Mesothelial cell of epicardium (in vitro differentiated cells): ENCODE measurements at places on chromosomes 3 and 15.

- no peak overlapping the region for H3K27ac ChIP-seq
- H3K4me1 ChIP-seq = peaks cover 5% of the 10 kb centered on the region
- DNase-seq = no peak
- peaks cover 53% of the 10 kb centered on the region for H3K36me3 ChIP-seq
- H3K27me3 ChIP-seq = no peaks in the 10 kb centered on the region
Measured at GRCh38 chr15:93047621-93048425, 41.2 kb downstream of the RGMA start.

- no peak overlapping the region for H3K4me3 ChIP-seq
- DNase-seq = no peak
- peak overlapping the region; percentile 90 for H3K27ac ChIP-seq
- H3K36me3 ChIP-seq = peaks cover 11% of the 10 kb centered on the region
- H3K27me3 ChIP-seq = no peaks in the 10 kb centered on the region
Measured at GRCh38 chr3:123099331-123100192, 32.7 kb downstream of the PDIA5 start.

DNA sequence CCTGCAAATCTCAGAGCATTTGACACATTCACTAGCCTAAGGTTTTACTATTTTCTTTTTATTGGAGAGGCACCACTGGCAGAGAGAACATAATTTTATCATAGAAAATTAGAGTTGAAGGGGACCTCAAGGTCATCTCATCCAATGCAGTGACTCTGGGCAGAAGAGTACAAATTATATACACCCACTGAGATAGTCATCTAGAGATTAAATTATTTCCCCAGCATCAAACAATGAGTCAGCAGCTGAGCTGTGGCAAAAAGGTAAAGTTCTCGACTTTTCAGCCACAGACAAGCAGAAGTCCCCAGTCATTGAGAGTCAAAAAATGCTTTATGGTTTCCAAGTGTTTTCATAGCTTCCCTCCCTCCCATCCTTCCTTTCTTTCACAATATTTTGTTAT lies 39.3 kb upstream of the SEMA6D start:
- DNase-seq = no peak
- no peak overlapping the region for H3K27ac ChIP-seq
- no peak overlapping the region for H3K4me3 ChIP-seq
- H3K36me3 ChIP-seq = no peaks in the 10 kb centered on the region
- no peaks in the 10 kb centered on the region for H3K27me3 ChIP-seq

DNA sequence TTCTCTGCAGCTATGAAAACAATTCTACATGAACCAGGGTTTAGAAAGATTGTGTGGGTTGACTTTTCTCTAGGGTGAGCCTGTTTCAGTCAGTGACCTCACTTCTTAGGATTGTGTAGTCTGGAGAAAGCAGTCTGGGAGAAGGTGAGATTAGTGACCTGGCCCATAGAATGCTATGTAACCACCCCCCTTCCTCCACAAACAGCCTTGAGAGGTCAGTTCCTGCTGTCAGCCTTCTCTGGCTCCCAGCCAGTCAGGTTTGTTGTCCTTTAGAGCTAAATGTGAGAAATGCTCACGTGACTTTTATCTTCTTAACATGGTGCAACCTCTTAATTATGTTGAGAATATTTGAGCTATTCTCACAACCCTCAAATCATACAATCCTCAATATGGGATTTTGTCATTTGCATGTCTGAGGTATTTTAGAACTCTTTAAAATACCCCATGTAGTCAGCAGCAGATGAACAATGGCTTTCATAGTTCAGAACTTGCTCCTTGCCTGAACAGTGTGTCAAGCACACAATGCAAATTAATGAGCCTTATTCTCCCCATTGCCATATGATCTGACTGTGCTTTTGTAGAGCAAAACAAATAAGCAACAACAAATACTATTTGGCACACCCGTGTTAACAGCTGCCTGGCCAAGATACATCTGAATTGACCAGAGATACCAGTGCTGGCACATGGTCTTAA lies 311.6 kb downstream of the CNTN6 start:
- no peaks in the 10 kb centered on the region for H3K27me3 ChIP-seq
- peaks cover 53% of the 10 kb centered on the region for H3K4me1 ChIP-seq
- peaks cover 3% of the 10 kb centered on the region for H3K36me3 ChIP-seq
- no peak overlapping the region for H3K4me3 ChIP-seq

DNA sequence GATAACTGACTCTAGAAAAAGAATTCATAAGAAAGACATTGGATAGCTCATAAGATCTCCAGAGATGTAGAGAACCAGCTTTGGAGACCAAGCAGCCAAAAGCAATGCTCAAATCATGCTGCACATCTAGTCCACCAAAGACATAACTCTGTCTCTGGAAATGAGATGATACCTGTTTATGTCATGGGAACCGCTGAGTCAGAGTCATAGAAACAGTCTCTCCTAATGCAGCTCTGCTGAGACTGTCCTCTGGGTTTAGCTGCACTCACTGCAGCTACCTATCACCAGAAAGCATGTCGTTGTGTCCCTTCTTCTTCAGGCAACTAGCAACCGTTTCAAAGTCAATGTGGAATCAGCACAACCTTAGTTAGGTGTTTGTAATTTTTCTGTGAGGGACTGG lies 218.5 kb upstream of the ROBO1 start:
- no peak for DNase-seq
- H3K36me3 ChIP-seq = no peaks in the 10 kb centered on the region
- H3K4me3 ChIP-seq = no peak overlapping the region
- no peaks in the 10 kb centered on the region for H3K27me3 ChIP-seq
- H3K4me1 ChIP-seq = peaks cover 17% of the 10 kb centered on the region

DNA sequence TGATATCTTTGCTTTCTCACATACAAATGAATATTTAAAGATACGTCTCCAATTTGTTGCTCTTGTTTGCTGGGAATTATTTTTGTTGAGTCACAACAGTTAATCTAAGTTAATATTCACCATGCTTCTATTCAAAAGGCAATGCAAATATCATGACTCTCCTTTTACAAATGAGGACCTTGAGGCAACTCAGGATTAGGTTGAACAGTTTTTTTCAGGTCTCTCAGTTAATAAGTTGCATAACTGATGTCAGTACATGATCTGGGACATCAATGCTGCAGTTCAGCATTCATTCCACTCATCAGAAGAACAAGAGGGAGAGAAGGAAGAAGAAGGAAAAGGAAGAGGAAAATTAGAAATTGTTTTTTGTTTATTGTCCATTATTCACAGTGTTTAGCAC lies 781 bp upstream of the NAALADL2 start:
- H3K36me3 ChIP-seq = no peaks in the 10 kb centered on the region
- no peak for DNase-seq
- peak overlapping the region; percentile 20 for H3K4me3 ChIP-seq
- peak overlapping the region; percentile 84 for H3K27ac ChIP-seq
- peaks cover 47% of the 10 kb centered on the region for H3K4me1 ChIP-seq
- no peaks in the 10 kb centered on the region for H3K27me3 ChIP-seq

DNA sequence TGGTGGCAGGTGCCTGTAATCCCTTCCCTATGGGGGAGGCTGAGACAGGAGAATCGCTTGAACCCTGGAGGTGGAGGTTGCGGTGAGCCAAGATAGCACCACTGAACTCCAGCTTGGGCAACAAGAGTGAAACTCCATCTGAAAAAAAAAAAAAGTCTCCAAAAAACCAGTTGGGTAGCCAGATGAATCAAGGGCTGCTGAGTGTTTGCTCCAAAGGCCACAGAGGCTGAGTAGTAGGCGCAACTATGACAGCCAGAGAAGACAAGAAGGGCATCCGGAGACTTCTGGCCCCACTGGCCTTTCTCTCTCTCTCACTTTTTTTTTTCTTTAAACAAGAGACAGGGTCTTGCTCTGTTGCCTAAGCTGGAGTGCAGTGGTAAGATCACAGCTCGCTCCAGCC lies 131.8 kb downstream of the SMAD6 start:
- H3K4me3 ChIP-seq = no peak overlapping the region
- no peak for DNase-seq
- H3K36me3 ChIP-seq = no peaks in the 10 kb centered on the region
- no peaks in the 10 kb centered on the region for H3K27me3 ChIP-seq

DNA sequence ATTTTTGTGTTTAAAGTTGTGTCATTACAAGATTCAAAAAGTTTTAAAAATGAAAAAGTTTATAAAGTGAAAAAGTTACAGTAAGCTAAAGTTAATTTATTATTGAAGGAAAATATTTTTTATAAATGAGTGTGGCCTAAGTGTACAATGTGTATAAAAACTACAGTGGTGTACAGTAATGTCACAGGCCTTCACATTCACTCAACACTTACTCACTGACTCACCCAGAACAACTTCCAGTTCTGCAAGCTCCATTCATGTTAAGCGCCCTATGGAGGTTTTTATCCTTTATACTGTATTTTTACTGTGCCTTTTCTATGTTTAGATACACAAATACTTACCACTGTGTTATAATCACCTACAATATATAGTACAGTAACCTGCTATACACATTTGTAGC lies 76.3 kb downstream of the DTWD1 start:
- DNase-seq = no peak
- H3K27ac ChIP-seq = no peak overlapping the region
- no peak overlapping the region for H3K4me3 ChIP-seq
- no peaks in the 10 kb centered on the region for H3K36me3 ChIP-seq
- peaks cover 3% of the 10 kb centered on the region for H3K4me1 ChIP-seq
- peaks cover 2% of the 10 kb centered on the region for H3K27me3 ChIP-seq

DNA sequence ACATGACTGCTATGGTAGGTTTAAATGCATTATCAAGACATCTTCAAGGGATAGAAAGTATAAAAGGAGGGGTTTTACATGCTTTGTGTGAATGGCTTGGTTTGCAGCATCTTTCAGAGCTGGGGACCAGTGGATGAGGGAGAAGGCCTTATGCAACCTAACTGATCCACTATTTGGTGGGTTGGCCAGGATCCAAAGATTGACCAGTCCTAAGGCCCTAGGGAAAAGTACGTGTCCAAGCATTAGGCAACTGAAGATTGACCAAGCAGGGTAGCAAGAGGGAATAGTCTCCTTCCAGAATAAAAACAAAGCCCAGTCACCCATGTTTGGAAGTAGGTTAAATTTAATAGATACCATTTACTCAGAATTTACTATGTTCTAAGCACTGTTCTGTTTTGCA lies 509.3 kb downstream of the EPHB1 start:
- no peak overlapping the region for H3K27ac ChIP-seq
- no peaks in the 10 kb centered on the region for H3K4me1 ChIP-seq
- H3K4me3 ChIP-seq = no peak overlapping the region
- H3K36me3 ChIP-seq = no peaks in the 10 kb centered on the region
- no peak for DNase-seq

DNA sequence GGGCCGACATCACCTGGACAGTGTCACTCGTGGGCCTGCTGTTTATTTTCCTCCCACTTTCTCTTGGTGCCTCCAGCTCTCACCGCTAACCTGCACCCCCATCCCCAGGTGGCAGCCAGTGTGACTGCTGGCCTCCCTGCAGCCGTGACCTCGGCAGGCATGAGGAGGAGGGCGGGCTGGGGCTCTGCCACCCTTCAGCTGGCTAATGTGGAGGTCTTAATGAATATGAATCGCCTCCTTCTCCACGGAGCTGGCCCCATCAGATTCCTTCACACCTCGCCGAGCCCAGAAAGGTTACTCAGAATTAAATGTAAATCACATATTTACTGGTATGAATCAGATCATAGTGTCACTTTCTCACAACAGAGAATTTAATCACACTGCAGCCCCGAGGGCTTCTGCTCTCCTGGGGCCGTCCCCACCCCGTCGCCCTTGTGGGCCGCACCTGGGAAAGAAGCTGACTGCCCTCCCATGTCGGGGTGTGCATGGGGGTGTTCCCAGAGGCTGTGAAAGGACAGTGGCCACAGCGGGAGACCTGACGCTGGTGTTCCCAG lies 171.1 kb upstream of the TLE3 start:
- H3K36me3 ChIP-seq = no peaks in the 10 kb centered on the region
- no peak overlapping the region for H3K27ac ChIP-seq
- no peak for DNase-seq

- H3K4me1 ChIP-seq = no peaks in the 10 kb centered on the region
- DNase-seq = no peak
- peaks cover 54% of the 10 kb centered on the region for H3K27me3 ChIP-seq
- H3K4me3 ChIP-seq = no peak overlapping the region
- no peak overlapping the region for H3K27ac ChIP-seq
Measured at GRCh38 chr3:59212128-59212779, 162.4 kb upstream of the CFAP20DC start.

DNA sequence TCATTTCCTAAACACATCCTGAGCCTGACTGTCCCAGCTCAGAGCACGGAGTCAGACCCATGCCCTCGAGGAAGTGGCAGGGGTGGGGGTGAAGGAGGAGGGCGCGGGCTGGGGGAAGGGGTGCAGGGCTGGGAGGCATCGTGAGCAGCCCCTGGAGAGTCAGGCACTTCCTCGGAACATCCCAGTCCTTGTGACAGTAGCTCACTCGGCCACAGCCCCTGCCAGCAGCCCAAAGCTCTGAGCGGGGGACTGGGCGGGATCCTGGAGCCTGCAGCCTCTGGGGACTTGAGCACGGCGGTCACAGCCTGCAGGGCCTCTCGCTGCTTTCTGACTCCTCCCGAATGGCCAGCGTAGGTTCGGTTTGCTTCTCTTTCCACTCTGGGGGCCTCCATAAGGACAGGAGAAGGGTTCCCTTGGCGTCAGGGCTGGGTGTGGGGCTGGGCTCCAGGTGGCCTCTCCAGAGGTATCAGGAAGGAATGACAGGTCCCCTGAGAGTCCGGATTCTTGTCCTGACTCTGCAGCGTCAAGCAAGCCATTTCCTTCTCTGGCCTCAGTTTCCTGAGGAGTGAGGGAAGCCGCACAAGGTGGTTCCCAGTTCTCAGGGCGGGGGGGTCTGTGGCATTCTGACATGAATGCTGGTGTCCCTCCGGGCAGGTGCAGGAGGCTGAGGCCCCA lies 20.9 kb downstream of the PSTPIP1 start:
- H3K27ac ChIP-seq = no peak overlapping the region
- H3K36me3 ChIP-seq = no peaks in the 10 kb centered on the region
- H3K4me3 ChIP-seq = no peak overlapping the region
- no peak for DNase-seq

GRCh38 chr15:70629735-70630273 lies 133.6 kb downstream of the UACA start:
- no peak overlapping the region for H3K4me3 ChIP-seq
- no peak overlapping the region for H3K27ac ChIP-seq
- no peaks in the 10 kb centered on the region for H3K36me3 ChIP-seq
- DNase-seq = no peak
- H3K4me1 ChIP-seq = peaks cover 49% of the 10 kb centered on the region
- H3K27me3 ChIP-seq = peaks cover 5% of the 10 kb centered on the region

DNA sequence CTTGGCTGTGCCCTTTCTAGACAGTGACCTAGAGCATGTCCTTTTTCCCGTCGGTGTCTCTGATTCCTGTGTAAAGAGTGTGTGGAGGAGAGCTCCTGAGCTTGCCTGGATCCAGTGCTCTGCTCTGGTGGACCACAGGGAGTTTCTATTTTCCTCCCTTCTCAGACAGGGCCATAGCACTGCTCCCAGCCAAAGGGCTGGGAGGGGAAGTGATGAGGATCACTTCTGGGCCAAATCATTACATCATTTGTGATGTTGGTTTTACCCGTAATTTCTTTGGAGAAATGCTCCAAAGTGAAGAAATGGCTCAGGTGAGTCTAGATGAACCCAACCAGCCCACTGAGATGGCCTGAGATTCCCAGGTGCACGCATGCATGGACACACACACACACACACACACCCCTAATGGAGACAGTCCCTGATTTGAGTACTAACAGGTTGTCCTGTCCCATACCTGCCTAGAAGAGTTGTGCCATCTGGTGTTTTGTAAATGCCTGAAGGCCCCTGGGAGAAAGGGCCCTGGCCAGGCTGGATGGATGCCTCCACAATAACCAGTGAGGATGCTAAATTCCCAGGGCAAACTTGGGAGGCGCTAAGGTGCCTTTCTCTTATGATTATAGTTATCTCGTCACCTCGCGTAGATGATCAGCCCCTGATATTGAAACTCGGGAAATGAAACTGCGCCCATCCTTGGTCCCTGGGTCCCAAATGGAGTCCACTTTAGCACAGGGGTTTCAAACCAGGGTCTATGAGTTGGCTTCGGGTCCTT lies 86.9 kb downstream of the ASB7 start:
- H3K27ac ChIP-seq = no peak overlapping the region
- H3K36me3 ChIP-seq = no peaks in the 10 kb centered on the region
- no peak overlapping the region for H3K4me3 ChIP-seq
- peaks cover 8% of the 10 kb centered on the region for H3K4me1 ChIP-seq
